ENCODE measurements at places on chromosomes 1 and 21.

DNA sequence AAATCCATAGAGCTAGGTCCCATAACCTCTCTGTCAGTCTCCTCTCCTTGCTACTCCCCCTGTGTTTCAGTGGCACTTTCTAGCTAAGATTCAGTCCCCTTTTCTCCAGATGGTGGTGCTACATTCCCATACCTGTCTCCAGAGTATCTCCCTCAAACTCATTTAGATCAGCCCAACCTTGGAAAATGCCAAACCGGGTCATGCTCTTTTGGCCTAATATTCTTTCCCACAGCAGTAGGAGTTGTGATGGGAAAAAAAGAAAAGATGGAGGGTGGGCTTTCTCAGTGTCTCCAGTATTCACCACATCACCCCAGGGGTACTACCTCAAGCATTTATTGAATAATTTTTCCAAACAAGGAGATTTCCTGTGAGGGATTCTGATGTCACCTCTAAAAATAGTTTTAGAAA lies 3.2 kb upstream of the RXFP4 start:
- DNase-seq, result peak; percentile 47

DNA sequence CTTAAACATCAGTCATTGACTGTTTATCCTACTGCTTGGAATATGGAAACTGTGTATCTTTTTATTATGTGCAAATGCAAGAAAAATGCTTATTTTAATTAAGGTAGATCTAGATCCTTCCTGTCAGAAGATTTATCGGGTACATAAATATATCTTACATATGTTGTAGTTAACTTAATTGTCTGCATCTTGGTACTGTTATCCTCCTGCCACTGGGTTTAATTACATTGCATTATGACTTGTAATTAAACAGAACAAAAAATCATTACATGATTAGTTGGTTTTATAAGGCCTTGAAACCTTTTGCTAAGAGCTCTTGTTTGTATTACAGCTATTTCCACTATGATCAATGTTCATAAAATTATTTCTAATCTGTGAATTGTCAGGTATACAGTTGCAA lies 211.2 kb downstream of the PTGER3 start:
- DNase-seq, result no peak

GRCh38 chr1:11045428-11046269 lies 1.4 kb downstream of the MASP2 start:
- no peak for DNase-seq

DNA sequence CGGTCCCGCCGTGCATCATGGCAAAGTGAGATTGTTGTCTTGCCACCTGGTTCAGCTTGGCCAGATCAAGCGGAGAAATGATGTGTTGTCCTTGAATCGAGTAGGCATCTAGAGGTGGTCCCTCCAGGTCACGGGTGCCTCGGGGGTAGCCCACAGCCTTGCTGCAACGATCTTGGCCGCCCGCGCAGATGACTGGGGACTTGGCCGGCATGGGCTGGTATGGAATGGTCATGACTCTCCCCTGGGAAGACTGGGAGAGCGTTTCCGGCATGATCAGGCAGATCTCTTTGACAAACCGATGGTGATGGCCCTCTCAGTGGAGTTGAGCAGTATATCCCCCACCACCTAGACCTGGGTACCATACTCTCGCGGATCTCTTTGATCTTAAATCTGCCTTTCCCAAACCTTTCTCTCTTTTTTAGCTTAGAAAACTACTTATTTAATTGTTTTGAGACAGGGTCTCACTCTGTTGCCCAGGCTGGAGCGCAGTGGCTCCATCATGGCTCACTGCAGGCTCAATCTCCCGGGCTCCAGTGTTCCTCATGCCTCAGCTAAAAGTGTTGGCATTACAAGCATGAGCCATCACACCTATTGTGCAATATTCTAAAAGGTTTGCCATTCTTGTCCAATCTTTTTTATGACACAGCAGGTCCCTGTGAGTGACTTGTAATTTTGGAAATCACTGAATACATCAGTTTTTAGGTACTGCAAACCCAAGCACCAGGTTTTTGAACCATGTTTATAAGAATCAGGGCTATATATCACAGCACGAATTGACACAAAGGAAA lies 9.4 kb upstream of the ELAPOR1 start:
- no peak for DNase-seq

DNA sequence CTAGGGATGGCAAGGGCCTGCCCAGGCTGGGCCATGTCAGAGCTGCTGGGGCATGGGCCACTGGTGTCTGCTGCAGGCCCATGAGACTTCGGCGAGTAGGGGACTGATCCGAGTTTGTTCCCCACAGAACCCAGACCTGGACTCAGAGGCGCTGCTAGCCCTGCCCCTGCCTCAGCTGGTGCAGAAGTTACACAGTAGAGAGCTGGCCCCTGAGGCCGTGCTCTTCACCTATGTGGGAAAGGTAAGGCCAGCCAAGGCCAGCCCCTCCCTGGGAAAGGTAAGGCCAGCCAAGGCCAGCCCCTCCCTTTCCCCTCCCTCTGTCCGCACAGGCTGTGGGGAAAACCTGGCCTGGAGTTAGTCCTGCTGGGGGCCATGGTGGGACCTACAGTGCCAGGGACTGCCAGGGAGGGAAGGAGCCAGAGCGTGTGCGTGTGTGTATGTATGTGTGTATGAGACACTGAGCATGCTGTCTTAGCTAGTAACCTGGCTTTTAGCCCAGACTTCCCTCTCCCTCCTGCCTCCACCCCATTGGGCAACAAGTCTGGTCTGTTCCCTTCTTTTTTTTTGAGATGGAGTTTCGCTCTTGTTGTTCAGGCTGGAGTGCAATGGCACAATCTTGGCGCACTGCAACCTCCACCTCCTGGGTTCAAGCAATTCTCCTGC lies 8.0 kb downstream of the FAAH start:
- DNase-seq, result peak; percentile 79

DNA sequence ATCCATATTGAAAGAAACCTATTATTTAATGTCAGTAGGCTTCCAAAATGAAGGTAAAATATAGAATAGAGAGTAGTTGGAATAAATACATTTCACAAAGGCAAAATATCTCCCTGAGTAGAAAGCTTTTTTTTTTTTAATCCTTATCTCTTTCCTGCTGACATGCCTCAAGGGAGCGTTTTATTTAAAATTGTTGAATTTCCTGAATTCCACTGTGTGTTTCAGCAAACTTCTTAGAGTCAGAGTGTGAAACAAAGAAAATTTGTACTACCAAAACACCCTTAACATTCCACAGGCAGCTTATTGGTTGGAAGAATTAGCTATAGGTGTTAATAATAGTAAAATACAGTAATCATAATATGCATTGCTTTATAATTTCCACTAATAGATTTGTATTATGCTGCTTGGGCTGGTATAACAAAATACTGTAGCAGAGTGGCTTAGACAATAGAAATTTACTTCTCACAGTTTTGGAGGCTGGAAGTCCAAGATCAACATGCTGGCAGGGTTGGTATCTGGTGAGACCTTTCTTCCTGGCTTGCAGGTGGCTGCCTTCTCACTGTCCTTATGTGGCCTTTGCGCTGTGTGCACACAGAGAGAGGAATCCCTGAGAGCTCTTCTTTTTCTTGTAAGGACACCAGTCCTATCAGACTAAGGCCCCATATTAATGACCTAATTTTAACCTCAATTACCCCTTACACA lies 468.4 kb upstream of the C1orf87 start:
- no peak for DNase-seq

DNA sequence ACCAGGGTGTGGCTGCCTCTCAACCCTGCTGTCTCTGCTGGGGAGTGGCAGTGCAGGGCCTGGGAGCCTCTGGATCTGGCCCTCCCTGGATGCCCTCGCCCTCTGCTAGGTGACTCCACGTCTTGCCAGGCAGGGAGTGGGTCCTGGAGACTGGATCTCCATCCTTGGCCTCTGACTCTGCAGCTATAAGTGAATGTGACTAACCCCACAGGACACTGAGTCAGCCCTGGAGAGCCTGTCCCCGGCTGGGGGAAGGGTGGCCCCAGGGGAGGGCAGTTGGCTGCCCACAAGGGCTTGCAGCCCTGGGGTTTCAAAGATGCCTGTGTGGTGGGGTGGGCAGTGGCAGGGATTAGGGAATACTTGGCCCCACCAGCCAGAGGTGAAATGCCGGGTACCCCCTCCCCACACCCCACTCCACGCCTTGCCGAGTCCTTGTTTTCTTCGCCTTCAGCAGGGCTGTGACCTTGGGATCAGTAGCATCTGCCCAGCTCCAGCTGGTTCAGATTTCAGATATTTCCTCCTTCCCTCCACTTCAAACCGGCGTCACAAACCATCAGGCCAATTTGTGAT lies 1.9 kb upstream of the MYBPH start:
- no peak for DNase-seq

DNA sequence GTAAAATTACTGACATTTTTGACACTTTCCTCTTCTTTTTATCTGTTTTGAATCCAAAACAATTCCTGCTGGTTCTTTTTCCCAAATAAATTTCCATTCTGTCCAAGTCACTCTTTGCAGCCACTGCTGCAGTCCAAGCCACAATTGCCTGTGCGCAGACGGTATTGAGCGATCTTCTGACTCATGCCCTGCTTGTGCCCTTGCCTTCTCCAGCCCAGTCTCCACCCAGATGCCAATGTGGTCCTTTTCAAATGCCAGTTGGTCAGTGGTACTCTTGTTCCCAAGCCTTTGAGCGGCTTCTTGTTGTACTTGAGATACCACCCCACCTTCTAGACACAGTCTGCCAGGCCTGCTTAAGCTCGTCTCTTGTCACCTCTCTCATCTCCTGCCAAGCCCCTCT lies 78.9 kb downstream of the CAMTA1 start:
- DNase-seq, result no peak

DNA sequence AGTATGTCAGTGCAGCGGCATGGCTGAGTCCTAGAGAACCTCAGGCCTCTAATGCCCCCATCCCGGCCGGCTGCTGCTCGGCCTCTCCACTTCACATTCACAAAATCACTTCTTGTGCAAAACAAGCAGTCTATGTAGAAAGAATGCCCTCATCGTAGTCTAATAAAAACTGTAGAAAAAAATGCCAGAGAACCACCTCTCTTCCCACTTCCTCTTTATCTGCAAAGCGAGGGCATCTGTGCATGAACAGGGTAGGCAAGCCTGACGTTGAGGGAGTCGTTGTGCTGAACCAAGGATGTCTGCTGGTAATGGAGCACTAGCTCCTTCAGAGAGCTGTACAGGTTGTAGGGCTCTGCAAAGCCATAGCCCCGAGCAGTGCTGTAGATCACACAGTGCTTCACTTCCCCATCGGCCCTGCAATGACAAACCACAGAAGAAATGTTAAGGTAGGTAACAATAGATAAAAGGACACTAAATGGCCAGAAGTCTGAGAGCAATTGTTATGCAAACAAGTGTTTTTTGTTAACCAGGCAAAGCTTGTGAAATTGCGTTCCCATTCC lies 88.9 kb downstream of the PIK3R3 start:
- DNase-seq, result no peak

GRCh38 chr1:22526098-22526497 lies 37.2 kb upstream of the EPHA8 start:
- DNase-seq, result no peak

DNA sequence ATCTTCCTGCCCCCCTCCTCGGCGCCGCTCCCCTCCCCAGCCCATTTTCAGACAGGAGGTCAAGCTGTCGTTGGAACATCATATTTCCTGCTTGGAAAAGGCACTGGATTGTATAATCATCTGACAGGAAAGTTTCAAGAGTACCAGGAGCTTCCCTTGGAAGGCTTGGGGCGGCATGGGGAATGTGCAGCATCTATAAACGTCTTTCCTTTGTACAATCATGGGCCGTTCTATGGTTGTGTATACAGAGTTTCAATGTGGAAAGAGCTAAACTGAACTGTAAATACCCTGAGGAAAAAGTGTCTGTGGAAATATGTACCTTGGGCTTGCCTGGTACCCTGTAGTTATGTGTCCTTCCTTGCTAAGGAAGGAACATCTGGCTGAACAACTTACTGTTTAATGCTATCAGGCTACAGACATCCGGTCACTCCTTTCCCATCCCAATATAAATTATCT lies 368.1 kb upstream of the ADGRL2 start:
- DNase-seq, result no peak

DNA sequence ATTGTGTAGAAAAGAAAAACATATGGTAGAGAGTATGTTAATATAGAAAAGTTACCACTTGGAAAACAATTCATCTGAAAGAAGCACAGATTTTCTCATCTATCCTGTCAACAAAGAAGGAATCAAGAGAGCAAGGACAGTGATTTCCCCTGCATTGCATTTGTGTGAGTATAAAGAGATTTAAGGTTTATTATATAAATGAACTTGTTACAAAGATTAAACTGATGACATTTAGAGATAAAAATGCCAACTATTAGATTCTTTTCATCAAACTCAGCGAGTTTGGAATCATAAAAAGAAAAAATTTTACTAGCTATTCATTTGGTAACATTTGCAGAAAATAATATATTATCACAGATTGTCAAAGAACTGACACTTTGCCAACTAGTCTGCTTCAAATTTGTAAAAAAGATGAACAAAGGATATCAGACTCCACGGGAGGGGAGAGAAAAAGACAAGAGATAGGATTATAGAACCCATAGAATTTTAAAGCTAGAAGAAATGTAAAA lies at the start of gene RGS21:
RGS21 (plus strand) TSS at position 51 of the 509 bp plus-strand sequence. CDS start 26,045 bp downstream, outside the sequence.
- DNase-seq, result no peak

DNA sequence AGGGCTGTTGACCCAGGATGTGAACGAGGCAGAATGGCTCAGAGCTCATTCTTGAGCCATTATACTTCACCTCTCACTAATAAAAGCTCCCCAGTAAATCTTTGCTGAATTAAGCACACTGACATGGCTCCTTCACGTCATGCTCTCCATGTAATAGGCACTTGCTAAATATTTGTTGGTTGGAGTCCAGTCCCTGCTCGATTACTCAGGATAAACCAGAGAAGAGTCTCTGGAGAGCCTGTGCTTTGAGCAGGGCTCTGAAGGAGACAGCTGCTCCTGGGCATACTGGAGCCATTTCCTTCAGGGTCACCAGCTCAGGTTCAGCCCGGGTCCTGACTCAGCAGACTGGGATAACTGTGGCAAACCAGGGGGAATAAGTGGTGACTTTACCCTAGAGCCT lies 46.9 kb downstream of the HLX start:
- no peak for DNase-seq

Data from right hindlimb (tissue), 1 donor.